ENCODE measurements at places on chromosomes 3 and 15.

- DNase-seq: no peak
Measured at GRCh38 chr3:256501-256900, 59.9 kb downstream of the CHL1 start.

DNA sequence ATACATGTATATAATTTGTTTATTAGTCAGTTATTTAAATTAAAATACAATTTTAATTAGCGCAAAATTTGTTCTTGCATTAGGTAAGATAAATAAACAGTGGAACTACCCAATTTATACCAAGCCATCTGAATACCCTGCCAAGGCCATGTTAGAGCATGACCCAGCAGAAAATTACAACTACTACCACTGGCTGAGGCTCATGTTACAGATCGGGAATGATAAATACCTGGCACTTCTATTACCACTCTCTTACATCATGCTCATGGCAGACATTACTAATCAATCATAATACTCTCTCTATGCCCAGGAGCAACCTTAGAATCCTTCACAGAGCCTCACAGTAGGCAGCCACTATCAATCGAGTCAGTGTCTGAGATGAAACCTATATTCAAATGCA, 21.2 kb upstream of the LMOD3 start:
- no peak for DNase-seq

- DNase-seq: no peak
Measured at GRCh38 chr3:169146866-169147237, 516.7 kb downstream of the MECOM start.

DNA sequence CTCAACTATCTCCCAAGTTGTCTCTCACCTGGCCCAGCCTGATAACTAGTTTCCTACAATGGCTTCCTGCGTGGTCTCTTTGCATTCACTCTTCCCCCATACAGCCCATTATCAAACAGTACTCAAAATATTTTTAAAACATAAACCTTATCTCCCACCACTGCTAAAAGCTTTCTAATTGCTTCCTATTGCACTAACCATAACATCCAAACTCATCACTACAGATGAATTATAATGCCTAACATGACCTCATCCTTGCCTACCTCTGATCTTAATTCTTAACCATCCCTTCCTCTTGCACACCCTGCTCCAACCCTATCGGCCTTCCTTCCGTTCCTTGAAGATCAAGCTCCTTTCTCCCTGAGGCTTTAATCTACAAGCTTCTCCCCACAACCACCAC, 17.0 kb downstream of the ACAP2 start:
- no peak for DNase-seq

DNA sequence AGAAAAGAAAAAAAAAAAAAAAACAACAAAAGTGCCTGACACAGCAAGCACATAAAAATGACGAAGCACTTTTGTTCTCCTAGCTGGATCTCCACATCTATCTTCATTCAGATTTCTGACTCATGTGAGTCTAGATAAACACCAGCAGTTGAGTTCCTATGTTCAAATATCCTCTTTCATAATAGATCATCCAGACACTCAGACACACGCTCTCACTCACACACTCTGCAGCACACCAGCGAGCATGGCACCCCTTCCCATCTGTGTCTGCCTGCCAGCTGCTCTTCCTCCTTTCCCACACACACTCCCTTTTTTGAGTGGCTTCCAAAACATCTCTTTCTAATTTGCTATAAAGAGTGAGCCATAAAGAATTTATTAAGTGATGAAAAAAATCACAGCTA, 19.8 kb upstream of the CELF6 start:
- DNase-seq: no peak

GRCh38 chr3:53258600-53259426, 3.0 kb upstream of the TKT start:
- DNase-seq: no peak

DNA sequence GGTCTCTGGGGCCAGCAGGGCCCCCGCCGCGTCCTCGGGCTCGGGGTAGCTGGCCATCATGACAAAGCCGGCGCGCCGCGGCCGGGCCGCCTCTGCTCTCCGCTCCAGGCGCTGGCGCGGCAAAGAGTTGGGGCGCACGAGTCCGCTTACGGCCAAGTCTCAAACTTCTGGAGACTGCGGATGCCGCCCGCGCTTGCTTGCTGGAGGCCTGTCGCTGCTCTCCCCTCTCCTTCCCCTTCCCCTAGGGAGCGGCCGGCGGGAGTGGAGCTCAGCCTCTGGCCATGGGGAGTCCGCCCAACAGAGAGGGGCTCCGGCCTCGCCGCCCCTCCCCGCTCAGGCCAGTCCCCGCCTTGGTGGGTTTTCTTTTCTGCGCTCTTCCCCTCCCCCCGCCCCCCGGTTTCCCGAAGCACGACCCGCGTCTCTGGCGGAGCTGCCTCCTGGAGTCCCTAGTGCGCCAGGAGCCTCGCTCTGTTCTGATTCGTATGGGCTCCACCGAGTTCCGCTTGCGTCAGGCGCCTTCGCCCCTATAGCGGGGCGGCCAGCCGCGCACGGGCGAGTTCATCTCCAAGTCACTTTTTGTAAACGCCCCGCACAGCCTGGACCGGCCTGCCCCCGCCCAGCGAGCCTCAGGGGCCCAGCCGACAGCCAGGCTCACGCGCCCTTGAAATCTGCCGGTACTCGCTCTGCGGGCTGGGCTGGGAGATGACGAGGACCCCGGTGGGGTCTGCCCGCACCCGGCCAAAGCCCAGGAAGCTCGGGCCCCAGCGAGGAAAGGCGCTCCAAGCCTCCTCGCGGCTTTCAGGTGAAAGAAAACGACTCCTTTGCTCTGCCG, at the start of the genes FOXL2 and FOXL2NB:
TSS of gene FOXL2 (minus strand) at position 475 of the 832 bp plus-strand sequence. CDS start at position 60, 415 bp downstream.
TSS of gene FOXL2NB (plus strand) at position 555 of the 832 bp plus-strand sequence. CDS start at position 703, 148 bp downstream.
- no peak for DNase-seq

DNA sequence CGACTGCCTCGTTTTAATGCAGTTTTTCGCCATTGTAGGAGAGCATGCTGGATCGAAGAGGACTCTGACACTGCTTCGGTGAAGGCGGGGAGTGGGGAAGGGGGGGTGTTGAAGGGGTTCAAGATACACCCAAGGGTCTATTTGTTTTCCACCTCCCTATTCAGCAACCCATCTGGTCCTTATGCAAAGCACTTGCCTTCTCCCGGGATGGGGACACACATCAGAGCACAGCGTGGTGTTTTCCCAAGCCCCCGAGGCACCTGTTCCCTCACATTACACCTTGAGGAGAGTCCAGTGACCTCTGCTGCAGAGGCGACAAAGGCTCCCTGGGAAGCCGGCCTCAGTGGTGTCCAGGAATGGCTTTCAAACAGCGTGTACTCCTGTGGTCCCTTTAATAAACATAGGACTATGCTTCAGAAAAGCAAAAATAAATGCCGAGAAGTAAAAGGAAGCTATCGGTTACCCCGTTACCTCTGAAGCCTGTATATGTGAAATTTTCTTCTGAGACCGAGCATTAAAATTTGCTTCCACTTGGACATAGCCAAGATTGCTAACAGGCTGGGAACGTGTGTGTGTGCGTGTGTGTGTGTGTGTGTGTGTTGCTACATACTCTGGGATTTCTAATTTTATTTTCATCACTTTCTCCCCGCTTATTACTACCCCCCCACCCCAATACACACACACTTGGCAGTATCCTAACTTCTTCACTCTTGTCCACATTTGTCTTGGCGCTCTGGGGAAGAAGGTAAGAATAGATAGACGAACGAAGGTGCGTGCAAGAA, 53.2 kb downstream of the CCDC54 start:
- DNase-seq: no peak

DNA sequence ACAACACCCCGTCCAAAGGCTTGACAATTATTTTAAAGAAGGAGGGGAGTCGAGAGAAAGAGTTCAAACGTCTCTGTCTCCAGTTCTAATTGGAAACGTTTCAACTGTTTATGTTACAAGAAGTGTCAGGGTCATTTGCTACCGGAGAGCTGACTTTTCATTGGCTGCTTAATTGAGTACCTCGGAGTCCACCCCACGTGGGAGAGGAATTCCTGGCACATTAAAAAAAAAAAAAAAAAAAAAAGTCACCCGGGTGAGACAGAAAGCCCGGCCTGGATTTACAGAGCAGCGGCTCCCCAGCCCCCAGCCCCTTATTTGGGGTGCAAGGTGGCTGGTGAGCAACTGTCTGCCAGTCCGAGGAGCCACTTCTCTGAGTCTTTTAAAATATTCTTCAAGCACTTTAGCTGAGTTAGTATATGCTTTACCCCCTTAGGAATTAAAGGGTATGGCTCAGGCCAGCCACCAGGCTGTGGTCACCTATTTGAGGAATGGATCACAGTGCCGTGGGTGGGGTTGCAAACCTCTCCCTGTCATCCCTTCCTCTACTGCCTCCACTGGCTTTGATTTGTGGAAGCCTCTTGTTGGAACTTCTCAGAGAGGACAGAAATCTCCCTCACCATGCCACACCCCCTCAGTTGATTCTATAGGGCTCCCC, 3.9 kb upstream of the TLE3 start:
- DNase-seq: no peak
